ENCODE measurements at places on chromosomes 13 and 19. TPM values are rescaled to one million over a fixed set of nuclear protein-coding genes. Genes with fewer than 3 reads are reported as not detected.

The TMC4 gene
- 0.73 TPM for total RNA-seq

The SPRED3 gene
- 2.6 TPM for total RNA-seq

GRCh38 chr19:1826557-1827521, 14.8 kb upstream of the ATP8B3 start:
- no peak for DNase-seq

GRCh38 chr19:423691-424466, 14.9 kb upstream of the C2CD4C start:
- DNase-seq, result no peak

Measured in activated T-helper 1 cell treated with anti-CD3 and anti-CD28 coated beads, Interleukin-12 subunit alpha, Interleukin-12 subunit beta, Interleukin-2, Interleukin-4 antibody, amounts not matched to agents 30 ng/mL and 10 ng/mL and 1 ng/mL, durations not matched to agents 14 hours and 24 hours and 36 hours (primary cell).